ENCODE measurements at places on chromosomes 6 and 20.

- no peak for DNase-seq
Measured at GRCh38 chr6:84773431-84774156, 9.2 kb upstream of the TBX18 start.

DNA sequence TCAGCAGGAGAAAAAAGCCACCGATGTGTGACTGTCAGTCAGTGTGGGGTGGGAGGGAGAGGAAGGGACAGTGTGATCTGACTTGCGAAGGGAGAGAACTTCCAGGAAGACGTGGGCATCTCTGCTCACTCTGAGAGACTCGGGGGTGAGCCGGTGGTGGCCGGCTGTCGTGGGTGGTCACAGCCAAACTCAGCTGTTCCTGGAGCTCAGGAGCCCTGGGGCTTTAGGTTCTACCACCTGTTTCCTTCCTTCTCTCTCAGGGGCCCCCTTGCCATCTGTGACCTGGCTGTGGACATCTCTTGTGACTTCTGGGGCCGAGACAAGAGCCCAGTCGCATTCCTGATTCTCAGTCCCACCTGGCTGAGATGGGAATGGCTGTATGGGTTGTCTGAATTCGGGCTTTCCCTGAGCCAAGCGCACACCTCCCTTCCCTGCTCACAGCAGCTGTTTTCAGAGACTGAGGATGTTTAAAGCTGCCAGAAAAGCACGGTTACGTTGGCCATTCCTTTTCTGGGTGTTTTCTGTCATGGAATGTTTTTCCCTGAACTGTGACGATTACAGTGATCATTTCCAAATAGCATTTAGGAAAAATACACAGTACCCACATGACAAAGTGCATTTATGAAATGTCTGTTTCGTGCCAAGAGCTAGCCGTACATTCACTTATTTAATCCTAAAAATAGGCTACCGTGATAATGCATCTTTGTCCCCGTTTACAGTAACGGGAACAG lies 36.5 kb downstream of the SYNJ2 start:
- DNase-seq: no peak

GRCh38 chr20:50522053-50522674 lies 12.0 kb downstream of the PTPN1 start:
- DNase-seq: no peak

DNA sequence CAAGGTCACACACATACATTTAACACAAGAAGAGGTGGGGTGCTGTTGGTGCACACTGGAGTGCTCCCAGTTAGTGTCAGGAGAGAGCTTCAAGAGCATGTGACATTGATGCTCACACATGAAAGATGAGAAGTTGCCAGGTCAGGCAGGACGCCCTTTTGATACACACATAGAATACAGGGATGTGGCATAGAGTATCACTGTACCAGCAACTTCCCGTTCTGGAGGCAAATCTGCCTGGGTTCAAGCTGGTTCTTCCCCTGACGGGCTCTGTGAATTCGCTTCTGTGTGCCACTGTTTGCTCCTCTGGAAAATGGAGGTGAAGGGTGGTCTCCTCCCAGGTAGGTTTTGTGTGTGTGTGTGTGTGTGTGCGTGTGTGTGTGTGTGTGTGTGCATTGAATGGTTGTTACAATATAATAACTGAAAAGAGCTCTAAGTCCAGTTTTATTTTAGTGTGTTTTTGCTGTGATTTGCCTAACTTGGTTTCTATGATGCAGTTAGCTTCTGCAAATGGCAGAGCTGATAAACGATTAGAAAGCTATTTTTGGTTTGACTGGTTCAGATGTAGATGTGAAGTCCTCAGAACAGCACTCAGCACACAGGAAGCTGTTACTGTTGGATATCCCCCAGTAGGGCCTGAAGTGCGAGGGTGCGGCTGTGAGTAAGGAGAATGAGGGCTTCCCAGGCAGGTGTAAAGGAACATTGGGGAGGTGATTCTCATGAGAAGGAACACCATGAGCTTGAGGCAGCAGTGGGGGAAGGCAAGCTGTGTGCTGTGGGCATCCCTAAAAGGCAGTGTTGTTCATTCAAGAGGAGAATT lies 53.4 kb downstream of the HIVEP1 start:
- DNase-seq: no peak

- DNase-seq: no peak
Measured at GRCh38 chr6:28979679-28980078, 25.4 kb downstream of the ZNF311 start.

- no peak for DNase-seq
Measured at GRCh38 chr20:49501917-49502316, 19.4 kb upstream of the KCNB1 start.

DNA sequence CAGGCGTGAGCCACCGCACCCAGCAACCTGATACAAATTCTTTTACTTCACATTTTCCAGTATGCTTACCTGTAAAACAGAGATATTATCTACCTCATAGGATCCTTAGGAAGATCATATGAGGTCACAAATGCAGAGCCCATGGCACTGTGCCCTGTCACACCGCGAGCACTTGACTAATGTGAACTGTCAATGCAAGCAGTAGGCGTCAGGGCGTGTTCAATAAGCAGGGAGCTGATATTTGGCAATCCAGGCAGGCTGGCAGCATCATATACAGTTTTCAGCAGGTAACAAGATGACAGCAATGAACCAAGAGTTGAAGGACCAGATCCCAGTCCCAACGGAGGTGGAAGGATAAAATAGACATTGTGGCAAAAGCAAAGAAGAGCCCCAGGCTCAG lies 14.6 kb upstream of the ARID1B start:
- no peak for DNase-seq

GRCh38 chr6:156780962-156781853 lies 4.0 kb downstream of the ARID1B start:
- DNase-seq: no peak

- no peak for DNase-seq
Measured at GRCh38 chr6:136127873-136128272, 122.2 kb downstream of the MTFR2 start.

DNA sequence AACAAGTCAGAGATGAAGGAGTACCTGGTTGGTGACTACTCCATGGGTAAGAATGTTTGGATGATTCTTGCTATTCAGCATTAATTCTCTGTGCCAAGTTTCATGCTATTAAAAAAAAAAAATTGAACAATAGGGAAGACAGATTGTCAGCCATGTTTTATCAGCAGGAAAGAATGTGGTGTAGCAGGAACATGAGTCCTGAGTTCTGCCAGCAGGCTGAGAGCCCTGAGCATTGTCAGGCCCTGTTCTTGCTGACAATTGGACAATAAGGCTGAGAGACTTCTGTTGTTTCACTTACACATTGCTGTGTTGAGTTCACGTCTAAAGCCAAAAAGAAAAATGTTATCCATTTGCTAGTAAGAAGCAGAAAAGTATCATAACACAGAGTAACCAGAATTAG lies 70.4 kb upstream of the SMIM28 start:
- DNase-seq: no peak

GRCh38 chr6:52390361-52390727 lies 28.4 kb downstream of the PAQR8 start:
- peak; percentile 63 for DNase-seq

- no peak for DNase-seq
Measured at GRCh38 chr6:143127941-143128680, 67.4 kb downstream of the AIG1 start.

DNA sequence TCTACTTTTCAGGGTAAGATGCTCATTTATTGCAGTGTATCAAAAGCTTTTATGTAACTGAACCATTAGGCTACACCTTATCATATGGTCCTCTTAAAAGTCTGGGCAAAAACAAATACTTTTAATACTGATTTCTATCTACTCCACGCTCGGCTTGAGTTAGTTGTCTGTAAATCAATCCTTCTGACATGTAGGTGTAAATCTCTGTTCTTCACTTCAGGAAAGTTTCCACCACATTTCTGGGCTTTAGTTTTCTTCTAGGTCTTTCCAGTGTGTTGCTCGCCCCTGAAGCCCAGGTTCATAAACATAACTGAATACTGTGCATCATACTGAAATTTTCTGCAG lies 89.2 kb upstream of the RNF217 start:
- DNase-seq: no peak

GRCh38 chr6:150290429-150290828 lies 78.4 kb upstream of the IYD start:
- DNase-seq: no peak

- no peak for DNase-seq
Measured at GRCh38 chr6:105824732-105825131, 261.4 kb upstream of the PRDM1 start.

All from bone marrow (tissue), 2 donors.